Thyroid gland (tissue), 4 donors: ENCODE measurements at places on chromosomes 1 and 21. TPM values are rescaled to one million over a fixed set of nuclear protein-coding genes. Genes with fewer than 3 reads are reported as not detected.

EXO1 gene
- 8.2 TPM for total RNA-seq

TAL1 gene
- total RNA-seq: 11.7 TPM

OR2T35 gene
- not detected for total RNA-seq

USH2A gene
- under 0.01 TPM for total RNA-seq
